ENCODE measurements at places on chromosomes 6 and 20.

DNA sequence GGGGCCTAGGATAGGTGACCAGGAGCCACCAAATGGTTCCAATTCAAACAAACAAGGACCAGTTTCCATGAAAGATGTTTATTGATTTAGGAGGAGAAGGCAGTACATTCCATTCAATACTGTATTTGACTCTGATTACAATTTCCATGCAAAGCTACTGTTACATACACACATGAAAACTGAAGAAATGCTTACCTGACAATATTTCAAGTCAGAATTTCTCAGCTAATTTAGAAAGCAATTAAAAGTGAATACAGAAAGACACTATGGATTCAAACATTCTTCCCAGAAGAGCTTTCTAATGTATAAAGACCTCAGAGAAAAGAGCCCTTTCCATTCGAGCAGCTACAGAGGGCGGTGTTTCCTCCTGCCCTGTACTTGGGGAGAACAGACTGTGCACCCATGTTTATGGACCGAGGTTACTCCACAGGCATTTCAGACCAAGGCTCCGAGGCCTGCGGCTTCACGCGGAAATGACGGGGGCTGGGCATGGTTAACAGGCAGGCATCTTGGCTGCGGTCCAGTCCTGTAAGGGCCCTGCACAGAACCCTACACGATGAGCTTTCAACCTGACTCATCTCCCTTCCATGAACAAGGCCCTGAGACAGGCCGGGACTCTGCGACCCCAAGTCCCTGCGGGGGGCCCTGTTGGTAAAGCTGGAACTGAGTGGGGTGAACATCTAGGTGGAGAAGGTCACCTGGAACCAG is 25.7 kb upstream of the TCFL5 start:
- DNase-seq: no peak

- DNase-seq: no peak
Measured at GRCh38 chr20:57500962-57501361, 24.0 kb downstream of the CTCFL start.

GRCh38 chr20:31568041-31568731 is 36.9 kb upstream of the ID1 start:
- DNase-seq: no peak

DNA sequence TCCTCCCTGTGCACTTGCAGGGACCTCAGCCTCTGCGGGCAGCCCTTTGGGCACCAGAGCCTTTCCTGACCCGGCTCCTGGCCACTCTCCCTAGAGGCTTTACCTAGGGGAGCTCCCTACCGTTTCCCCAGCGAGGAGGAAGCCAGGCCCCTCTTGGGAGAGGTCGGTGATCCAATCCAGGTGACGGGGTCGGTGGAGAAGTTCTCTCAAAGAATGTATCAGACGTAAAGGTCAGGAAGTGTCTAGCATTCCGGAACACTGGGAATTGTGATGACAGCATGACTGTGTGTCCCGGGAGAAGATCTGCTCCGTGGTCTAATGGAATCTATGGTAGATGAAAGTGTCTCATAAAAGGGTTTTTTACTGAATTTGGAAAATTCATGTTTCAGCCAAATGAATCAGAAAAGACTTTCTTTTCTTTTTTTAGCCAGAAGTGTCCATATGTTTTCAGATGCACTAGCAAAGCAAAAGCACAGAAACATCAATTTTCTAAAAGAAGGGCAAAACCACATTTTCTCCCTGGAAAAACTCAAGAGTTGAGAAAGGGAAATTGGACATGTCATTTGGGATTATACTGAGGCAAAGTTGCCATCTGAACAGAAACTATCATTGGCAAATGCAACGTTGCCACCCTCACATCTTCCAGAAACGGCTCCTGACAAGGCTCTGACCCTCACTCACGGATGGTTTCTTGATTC is 289.4 kb downstream of the THBS2 start:
- DNase-seq: no peak

GRCh38 chr6:12602342-12602741 is 114.2 kb upstream of the PHACTR1 start:
- no peak for DNase-seq

DNA sequence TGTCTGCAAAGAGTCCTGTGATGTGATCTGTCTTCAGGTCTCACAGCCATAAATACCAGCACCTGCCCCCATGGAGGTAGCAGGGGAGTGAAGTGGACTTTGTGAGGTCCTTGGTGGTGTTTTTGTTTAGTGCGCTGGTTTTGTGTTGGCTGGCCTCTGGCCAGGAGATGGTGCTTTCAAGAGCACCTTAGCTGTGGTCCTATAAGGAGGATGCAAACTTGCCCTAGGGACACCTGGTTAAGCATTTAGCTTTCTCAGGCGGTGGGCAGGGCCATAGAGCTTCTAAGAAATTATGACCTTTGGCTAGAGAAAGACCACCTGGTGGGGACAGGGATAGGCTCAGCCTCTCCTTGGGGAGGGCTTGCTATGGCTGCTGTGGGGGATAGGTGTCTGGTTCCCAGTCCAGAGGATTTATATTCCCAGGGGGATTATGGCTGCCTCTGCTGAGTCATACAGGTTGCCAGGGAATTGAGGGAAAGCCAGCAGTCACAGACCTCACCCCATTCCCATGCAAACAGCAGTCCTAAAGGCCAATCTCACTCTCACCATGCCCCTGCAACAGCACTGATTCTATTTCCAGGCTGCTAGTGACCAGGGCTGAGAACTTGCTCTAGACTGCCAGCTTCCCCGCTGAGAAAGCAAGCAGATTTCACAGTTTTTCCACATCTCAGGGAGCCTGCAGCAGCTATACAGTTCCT is 259.3 kb downstream of the TFAP2B start:
- DNase-seq: no peak

GRCh38 chr20:41538810-41539596 is 79.2 kb downstream of the CHD6 start:
- no peak for DNase-seq

DNA sequence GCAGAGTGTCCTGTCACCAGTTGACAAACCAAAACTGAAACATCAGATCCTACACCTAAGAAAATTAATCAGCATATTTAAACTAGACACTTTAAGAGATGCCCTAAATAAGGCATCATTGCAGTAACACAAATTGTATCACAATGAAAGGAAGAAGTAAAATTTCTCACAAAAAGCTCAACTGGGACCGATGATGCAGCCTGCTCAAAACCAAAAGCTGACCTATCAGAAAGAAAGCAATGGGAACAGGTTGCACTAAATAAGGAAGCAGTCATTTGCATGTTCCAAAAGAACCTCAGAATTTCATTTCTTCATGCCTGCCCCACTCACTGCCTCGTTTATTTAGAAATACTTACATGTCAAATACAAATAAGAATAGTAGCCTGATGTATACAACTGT is 12.1 kb downstream of the HIVEP2 start:
- no peak for DNase-seq

- no peak for DNase-seq
Measured at GRCh38 chr6:37005061-37005810, at the start of gene FGD2. Gene FGD2 (plus strand): TSS chr6:37005655. CDS start chr6:37005818, 163 bp downstream.

GRCh38 chr20:15556869-15557268 is 1016.4 kb downstream of the KIF16B start:
- no peak for DNase-seq

GRCh38 chr6:292506-293192 is 362 bp downstream of the DUSP22 start:
- DNase-seq: no peak

- no peak for DNase-seq
Measured at GRCh38 chr6:48419992-48420391, 309.0 kb upstream of the PTCHD4 start.

GRCh38 chr6:77025736-77026223 is 437.5 kb downstream of the HTR1B start:
- DNase-seq: no peak

- DNase-seq: no peak
Measured at GRCh38 chr20:64155258-64156135, 8.8 kb upstream of the MYT1 start.

GRCh38 chr6:129513471-129513870 is 196.5 kb downstream of the ARHGAP18 start:
- no peak for DNase-seq

- no peak for DNase-seq
Measured at GRCh38 chr6:111469543-111469942, 13.5 kb downstream of the REV3L start.

GRCh38 chr20:50342638-50343102 is 152.0 kb downstream of the CEBPB start:
- DNase-seq: no peak

DNA sequence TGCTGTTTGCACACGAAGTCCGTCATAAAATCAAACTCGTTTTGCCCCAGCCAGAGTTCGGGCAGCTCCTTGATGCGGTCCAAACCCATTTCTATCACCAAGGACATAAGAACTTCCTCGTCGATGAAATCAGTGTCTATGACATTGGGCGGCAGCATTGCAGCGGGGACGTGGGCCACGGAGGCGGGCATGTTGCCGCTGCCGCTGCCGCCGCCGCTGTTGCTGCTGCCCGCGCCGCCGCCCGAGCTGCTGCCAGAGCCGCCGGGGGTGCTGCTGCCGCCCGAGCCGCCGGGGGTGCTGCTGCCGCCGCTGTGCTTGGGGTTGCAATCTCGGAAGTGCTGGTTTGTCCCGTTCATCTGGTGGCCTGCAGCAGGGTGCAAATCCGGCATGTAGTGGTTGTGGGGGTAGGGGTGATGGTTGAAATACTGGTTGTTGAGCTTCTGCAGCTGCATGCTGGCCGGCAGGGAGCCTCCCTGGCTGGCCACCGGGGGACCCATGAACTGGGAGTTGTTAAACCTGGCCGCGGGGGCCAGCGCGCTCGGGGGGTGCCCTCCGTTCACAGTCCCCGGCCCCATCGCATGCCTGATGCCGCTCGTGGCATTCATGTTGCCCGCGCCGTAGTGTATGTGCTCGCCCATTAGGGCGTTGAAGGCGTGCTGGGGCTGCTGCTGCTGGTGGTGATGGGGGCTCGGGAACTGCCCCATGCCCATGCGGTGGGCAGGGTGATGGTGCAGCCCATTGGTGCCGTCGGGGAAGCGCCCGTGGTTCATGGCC is 1.1 kb downstream of the CITED2 start:
- DNase-seq: no peak

- no peak for DNase-seq
Measured at GRCh38 chr20:37111926-37112455, 16.2 kb upstream of the RBL1 start.

DNA sequence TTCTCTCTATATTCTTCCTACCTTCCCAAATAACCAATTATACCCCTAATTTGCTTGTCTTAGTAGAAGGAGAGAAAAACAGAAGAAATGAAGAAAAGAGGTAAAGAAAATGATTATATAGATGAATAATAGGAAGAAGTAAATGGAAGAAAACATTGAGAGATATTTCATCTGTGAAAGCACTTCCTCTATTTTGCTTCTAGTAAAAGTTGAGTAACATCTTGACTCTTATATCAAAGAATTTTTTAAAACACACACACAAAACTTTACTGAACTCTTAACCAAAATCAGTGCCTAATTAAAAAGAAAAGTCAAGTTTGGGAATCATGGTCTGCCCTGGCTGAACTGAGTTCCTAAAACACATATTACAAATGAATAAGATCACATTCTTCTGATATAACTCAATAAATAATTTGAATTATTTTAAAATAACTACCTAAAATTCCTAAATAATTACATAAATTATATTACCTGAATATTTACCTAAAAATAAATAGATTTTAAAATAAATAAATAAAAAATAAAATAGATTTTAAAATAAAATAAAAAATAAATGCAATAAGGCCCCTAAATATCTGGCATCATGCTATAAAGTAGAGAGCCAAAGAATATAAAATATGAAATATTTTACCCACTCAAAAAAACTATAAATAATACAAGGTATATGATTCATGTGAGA is 8.8 kb downstream of the SLC17A2 start:
- DNase-seq: no peak

- peak; percentile 27 for DNase-seq
Measured at GRCh38 chr6:28982476-28983266, 22.4 kb downstream of the ZNF311 start.

DNA sequence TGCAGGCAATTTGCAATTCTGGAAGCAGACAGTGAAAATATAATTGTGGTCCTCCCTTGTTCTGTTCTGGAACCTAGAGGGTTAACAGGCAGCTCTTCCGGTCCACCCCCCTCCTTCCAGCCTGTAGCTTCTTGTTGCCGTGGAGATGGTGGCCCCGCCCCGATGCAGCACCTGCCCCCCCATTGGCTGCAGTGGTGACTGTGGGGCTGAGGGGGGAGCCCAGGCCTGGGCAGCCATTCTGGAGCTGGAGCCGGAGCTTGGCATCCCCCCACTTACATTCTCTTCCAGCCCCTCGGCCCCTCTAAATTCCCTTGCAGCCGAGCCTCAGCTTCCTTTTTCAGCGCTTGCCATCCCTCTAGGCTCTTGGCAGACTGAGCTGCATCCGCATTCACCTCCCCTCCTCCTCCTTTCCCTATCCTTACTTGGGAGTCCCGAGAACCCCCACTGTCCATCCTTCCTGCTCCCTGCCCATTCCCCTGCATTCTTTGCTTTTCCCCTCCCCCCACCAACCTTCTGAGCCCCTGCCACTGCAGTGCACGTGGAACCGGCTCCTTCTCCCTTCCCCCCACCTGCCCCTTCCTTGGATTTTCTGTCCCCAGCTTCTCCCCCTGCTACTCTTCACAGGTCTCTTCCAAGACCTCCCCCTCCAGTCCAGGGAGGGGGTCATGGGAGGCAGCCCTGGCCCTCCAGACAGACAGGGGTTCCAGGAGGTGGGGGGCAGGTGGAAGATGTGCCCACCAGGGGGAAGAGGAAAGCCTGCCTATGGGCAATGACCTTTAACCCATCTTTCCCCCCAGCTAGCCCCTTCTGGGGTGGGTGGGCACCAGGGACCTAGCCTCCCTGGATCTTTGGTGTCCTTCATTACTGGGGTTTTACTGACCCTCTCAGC is 11.4 kb downstream of the SYNGAP1 start:
- no peak for DNase-seq

DNA sequence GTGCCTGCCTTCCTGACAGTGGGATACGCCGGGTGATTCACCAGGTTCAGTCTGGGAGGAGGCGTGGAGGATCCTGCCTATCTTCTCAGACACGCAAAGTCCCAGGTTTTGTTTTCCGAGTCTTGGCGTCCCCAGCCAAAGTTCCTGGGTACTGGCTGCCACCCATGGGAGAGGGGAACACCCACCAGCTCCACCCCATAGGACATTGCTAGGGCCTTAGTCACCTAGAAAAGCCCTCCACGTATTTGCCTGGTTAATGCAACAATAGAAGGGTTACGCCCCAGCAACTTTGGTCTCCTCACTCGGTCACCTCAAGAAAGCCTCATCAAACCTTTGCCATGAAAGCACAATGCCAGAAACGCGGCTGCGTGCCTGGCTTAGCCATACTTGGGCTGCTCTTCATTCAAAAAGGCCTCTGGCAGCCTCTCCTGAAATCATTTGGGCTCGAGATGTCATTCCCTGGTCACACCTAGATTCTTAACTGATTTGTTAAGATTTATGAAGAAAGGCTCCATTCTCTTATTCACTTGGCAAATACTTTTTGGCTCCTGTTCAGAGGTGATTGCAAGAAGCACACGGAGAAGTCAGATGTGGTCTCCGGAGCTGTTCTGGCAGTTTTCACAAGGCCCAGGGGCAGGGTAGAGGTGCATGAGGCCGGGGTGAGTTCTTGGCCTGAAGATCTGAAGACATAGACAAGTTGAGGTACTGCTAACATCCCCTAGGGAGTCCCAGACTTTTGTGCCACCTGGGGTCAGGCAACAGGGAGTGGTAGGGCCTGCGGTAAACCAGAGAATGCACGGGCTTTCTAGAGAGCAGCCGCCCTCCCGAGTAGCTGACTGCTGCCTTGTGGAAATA is 35.5 kb upstream of the ZNF133 start:
- no peak for DNase-seq
